ENCODE measurements at places on chromosomes 13 and 19.

- DNase-seq = no peak
Observed at GRCh38 chr13:59547950-59548349, 615.8 kb downstream of the DIAPH3 start.

- DNase-seq = no peak
Observed at GRCh38 chr19:6221878-6222746, 57.7 kb downstream of the MLLT1 start.

GRCh38 chr13:66219506-66219905 lies 1010.6 kb downstream of the PCDH9 start:
- no peak for DNase-seq

DNA sequence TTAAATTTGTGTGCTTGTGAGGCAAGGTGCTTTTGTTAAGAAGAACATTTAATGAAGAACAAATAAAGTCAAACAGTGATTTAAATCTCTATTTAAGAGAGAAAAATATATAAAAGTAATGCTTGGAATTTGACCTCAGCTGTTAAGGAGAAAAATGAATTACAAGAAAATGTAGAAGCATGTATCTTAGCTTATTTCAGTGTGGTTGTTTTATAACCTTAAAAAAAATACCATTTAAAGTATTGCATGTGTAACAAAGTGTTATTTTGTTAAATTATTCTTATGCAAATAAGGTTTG lies 537.0 kb upstream of the SPRY2 start:
- DNase-seq = no peak

Data from H1 (cell line).